ENCODE measurements at places on chromosomes 2 and 18.

- no peak for DNase-seq
Measured at GRCh38 chr2:105404736-105405135, 5.9 kb upstream of the FHL2 start.

DNA sequence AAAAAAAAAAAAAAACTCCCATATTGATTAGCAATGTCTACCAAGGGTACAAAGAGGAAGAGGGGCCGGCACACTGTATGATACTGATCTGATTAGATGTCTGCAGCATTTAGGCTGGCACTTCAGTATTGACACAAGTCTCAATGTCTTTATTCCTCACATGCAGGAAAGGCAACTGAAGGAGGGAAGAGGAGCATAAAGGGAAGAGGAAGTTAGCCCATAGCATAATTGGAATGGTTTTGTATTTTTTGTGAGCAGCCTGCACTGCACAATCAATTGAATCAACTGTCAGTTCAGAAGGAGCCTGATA is 79.0 kb downstream of the DNER start:
- DNase-seq: no peak

GRCh38 chr2:198371921-198372543 is 567.6 kb downstream of the PLCL1 start:
- DNase-seq: no peak

GRCh38 chr2:88450925-88451810 is 1.3 kb downstream of the FOXI3 start:
- no peak for DNase-seq

DNA sequence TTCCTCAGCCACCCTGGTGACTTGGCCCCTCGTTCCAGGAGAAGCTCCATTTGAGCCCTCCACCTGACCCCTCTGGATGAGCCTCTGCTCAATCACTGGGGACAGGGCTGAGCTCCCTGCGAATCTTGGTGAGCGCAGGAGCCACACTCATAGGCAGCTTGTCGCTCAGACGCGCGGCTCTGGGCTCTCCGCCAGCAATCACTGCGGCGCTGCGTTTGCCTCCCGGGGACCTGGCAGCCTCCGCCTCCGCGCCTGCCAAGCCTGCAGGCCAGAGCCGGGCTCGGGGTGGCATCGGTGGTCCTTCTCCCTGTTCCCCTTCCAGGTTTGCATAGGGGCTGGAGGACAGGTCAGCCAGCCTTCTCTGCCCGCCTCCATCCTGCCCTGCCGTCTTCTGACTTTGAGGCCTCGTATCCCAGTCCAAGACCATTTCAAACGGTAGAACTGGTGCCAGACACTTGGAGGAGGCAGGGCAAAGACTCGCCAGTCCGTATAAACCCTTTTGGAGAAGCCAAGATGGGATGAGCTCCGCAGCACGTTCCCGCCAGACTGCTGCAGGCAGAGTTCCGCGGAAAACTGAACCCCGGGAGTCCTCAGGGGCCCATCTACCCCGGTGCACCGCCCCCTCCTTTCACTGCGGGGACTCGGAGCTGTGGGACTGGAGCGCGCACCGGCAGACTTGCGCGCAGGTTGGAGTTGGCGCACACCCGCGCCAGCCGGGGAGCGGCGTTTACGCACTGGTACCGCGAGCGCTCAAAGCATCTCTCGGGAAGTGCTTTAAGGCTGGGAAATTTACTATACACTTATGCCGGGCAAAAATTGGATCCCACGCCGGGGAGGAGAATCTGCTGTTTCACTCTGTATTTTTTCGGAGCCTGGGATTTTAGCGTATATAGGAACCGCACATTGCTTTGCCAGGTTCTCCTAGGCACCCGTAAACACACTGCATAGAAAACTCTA is 1.1 kb upstream of the TACR1 start:
- DNase-seq: peak; percentile 59

GRCh38 chr2:26636935-26637334 is 4.2 kb downstream of the CIB4 start:
- DNase-seq: no peak
